Uterus (tissue), 4 donors: ENCODE measurements at places on chromosomes 6 and 20. TPM values are rescaled to one million over a fixed set of nuclear protein-coding genes. Genes with fewer than 3 reads are reported as not detected.

DNA sequence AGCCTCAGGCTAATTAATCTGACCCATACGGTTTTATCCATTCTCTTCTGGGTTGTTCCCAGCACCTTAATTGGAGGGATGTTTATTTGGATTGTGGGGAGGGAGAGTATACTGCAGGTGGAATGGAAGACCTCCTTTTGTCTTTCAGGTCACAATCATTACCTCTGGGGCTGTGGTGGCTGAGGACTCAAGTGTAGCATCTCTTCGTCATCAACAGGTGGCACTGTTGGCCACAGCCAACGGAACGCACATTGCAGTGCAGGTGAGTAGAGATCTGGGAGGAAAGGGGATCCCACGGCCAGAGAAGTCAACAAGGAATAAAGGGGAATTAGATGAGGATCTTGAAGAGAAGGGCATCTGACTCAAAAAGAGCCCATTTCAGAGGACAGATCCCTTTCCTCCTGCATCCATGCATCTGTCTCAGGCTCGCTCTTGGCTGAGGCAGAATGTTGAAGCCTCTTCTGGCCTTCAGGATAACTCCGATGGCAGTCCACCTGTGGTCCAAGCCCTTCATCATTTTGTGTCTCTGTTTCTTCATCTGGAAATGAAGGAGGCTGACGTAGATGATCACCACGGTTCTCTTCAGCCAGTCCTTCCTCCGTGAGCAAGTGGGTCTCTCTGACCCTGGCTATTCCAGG is 3.2 kb upstream of the DEF6 start:
- no peaks in the 10 kb centered on the region for H3K27me3 ChIP-seq
- no peak overlapping the region for H3K27ac ChIP-seq
- H3K4me3 ChIP-seq, result no peak overlapping the region

GRCh38 chr6:11432713-11433450 is 104.7 kb upstream of the TMEM170B start:
- H3K27ac ChIP-seq, result peak overlapping the region; percentile 68
- H3K4me3 ChIP-seq, result no peak overlapping the region
- H3K27me3 ChIP-seq, result no peaks in the 10 kb centered on the region
- no peaks in the 10 kb centered on the region for H3K4me1 ChIP-seq
- H3K36me3 ChIP-seq, result no peaks in the 10 kb centered on the region

GRCh38 chr6:169445661-169446581 is 192.3 kb upstream of the THBS2 start:
- H3K4me1 ChIP-seq, result peaks cover 6% of the 10 kb centered on the region
- no peak overlapping the region for H3K27ac ChIP-seq
- H3K36me3 ChIP-seq, result no peaks in the 10 kb centered on the region
- no peak overlapping the region for H3K4me3 ChIP-seq
- DNase-seq, result no peak

- no peaks in the 10 kb centered on the region for H3K36me3 ChIP-seq
- DNase-seq, result no peak
- no peaks in the 10 kb centered on the region for H3K27me3 ChIP-seq
- H3K4me1 ChIP-seq, result no peaks in the 10 kb centered on the region
Observed at GRCh38 chr6:47308198-47308517, 1.5 kb downstream of the TNFRSF21 start.

DNA sequence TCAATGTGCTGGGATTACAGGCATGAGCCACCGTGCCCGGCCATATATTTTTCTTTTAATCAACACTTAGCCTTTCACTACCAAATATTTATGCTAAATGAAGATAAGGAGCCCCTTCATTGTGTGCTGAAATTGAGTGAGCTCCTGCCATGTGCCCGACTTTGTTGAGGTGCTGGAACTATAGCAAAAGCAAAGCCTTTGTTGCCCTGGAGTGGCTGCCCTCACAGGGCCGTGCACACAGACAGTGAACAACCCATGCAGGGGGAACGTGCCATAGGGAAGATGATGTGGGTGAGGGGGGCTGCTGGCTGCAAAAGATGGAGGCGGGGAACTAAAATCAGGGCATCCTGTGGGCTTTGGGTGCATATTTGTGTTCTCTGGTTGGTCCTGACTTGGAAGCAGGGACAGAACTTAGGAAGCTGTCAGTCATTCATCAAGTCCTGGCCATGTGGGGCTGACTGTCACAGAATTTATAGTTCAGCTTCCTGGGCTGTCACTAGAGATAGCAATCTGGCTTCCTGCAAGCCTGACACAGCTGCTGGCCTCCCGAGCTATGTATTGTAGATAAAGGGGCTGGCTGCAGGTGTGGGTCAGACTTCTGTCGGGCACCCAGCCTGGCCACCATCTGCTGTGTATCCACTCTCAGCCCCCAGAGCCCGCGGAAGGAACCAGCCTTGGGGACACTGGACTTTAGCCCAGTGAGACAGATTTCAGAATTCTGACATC is 56.8 kb upstream of the MPC1 start:
- H3K27ac ChIP-seq, result no peak overlapping the region
- H3K27me3 ChIP-seq, result no peaks in the 10 kb centered on the region
- no peaks in the 10 kb centered on the region for H3K36me3 ChIP-seq
- peak; percentile 14 for DNase-seq
- no peaks in the 10 kb centered on the region for H3K4me1 ChIP-seq
- H3K4me3 ChIP-seq, result no peak overlapping the region

Gene TAAR5
- total RNA-seq, result not detected

Gene FABP7
- total RNA-seq, result not detected

Gene RNF5
- 58.4 TPM for total RNA-seq
